ENCODE measurements at places on chromosomes 7 and 10.

DNA sequence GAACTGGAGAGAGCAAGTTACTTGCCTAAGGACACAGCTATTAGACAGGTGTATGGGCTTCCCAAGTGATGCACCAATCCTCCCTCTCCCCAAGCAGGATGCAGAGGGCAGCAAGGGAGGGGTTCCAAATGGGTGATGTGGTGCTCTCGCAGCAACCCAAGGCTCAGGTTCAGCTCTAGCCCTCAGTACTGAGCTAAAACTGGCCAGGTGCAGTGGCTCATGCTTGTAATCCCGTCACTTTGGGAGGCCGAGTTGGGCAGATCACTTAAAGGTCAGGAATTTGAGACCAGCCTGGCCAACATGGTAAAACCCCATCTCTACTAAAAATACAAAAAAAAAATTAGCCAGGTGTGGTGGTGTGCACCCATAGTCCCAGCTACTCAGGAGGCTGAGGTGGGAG lies 40.7 kb downstream of the GPRIN2 start:
- DNase-seq, result no peak

DNA sequence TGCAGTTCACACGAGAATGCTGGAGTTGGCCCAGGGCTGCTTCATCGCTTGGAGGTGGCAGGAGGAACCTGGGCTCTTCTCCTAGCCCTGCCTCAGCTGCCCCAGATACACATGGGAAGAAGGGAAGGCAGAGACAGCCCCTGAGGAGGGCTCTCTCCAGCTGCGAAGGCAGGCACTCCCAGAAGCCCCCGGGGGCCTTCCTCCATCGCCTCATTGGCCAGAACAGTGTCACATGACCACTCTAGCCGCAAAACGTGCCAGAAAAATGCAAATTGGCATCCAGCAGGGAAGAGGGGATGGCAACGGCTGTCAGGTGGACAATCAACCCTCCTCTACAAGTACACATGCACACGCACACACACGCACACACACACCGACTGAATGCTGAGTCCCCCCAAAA lies 217.8 kb upstream of the FRMD4A start:
- DNase-seq, result no peak

DNA sequence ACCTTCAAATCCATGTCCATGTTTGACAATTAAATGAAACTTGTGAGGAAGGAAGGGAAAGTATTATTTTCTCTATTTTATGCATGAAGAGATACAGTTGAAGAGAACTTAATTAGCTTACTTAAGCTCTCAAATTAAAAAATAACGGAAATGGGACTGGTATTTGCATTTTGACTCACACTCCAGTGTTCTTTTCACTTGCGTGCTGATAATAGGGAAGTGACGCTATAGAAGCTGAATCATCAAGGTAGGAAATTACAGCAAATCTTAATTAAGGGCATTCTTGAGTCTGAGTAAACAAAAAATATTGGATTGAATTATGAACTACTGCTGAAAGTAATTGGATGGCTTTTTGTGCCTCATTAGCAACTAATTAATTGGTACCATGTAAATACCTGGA lies 44.0 kb upstream of the NPVF start:
- no peak for DNase-seq

- no peak for DNase-seq
These were observed 495 bp downstream of the SFR1 start for GRCh38 chr10:104122225-104123107.

DNA sequence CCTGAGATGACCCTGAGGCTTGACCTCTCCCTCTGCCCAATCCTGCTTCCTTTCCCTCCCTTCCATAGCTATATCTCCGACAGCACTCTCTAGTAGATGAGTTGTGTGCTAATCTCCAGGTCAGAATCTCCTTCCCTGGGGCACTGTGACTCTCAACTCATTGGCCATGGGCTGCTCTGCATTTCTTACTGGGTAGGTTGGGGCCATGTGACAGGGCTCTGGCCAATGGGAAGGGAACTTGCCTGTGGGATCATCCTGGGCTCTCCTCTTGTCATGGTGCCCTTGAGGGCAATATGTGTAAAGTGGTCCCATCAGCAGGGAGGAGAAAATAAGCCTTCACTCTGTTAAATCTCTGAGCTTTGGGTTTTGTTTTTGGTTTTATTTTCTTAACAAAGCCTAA lies 80.1 kb upstream of the ANKRD1 start:
- DNase-seq, result no peak

- no peak for DNase-seq
These were observed 113.3 kb downstream of the KCNMA1 start for GRCh38 chr10:77524281-77524711.

GRCh38 chr7:141190495-141190894 lies 116.6 kb downstream of the TMEM178B start:
- DNase-seq, result no peak

All from amygdala (tissue), 56 donors.